ENCODE measurements at places on chromosomes 5 and 9.

- no peak for DNase-seq
Observed at GRCh38 chr5:145984072-145984471, 47.7 kb downstream of the SH3RF2 start.

DNA sequence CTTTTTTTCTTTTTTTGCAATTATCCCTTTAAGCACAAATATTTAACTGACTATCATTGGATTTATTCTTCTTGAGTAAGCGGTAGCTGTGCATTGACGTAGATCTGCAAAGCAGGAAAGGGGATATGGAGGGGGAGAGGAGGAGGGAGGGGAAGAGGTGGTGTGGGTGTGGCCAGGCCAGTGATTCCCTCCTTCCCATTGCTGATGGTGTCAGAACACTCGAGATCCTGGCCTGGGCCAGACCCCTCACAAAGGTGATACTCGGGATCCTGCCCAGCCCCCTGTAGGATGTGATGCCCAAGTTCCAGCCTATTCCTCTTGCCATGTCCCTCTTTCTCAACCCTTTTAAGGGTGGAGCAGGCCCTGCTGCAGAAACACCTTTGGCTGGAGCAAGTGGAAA, 9.9 kb downstream of the SLC36A3 start:
- no peak for DNase-seq

GRCh38 chr5:96537386-96537785, 104.3 kb upstream of the PCSK1 start:
- DNase-seq, result no peak

- no peak for DNase-seq
Observed at GRCh38 chr9:28981129-28981528, 1407.8 kb upstream of the C9orf72 start.

- no peak for DNase-seq
Observed at GRCh38 chr5:123571927-123572326, 60.0 kb downstream of the CSNK1G3 start.

GRCh38 chr9:77943057-77943456, 88.6 kb downstream of the GNAQ start:
- DNase-seq, result no peak

DNA sequence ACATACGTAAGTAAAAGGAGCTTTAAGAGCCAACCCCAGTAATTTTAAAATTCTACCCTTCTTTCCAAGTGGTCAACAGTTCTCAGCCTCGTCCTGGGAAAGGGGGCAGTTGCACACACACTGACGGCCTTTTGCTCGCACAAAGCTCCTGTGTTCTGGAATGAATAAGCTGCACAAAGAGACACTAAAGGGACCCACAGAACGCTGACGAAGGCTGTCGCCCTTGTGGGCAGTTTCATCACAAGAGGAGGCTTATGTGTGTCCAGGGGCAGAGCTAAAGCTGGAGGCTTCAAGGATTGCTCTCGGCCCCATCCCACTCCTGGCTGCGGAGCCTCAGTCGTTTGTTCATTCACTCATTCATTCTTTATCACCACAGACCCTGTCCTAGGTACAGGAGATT, 67.0 kb upstream of the NEK6 start:
- no peak for DNase-seq

- DNase-seq, result no peak
Observed at GRCh38 chr5:10120934-10121333, 128.8 kb downstream of the ATPSCKMT start.

DNA sequence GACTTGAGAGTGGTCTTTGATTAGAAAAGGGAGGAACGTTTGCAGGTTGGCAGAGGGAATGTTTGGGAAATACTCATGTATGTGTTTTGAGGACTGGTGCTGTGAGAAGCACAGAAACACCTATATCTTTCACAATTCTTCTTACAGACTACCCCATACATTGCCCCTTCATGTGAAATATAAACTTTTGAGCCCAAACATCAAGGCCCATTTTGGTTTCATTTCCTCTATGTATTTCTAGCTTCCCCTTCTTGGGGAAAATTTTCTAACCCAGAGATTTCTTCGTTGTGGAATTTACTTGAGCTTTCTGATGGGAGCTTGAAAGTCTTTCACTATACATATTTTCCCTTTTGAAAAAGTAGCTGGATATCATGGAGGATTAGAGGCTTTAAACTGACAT, 67.6 kb downstream of the FYB1 start:
- no peak for DNase-seq

- no peak for DNase-seq
Observed at GRCh38 chr9:91012933-91013841, 211.6 kb downstream of the SYK start.

- DNase-seq, result no peak
Observed at GRCh38 chr5:127871503-127872153, 168.4 kb downstream of the CCDC192 start.

DNA sequence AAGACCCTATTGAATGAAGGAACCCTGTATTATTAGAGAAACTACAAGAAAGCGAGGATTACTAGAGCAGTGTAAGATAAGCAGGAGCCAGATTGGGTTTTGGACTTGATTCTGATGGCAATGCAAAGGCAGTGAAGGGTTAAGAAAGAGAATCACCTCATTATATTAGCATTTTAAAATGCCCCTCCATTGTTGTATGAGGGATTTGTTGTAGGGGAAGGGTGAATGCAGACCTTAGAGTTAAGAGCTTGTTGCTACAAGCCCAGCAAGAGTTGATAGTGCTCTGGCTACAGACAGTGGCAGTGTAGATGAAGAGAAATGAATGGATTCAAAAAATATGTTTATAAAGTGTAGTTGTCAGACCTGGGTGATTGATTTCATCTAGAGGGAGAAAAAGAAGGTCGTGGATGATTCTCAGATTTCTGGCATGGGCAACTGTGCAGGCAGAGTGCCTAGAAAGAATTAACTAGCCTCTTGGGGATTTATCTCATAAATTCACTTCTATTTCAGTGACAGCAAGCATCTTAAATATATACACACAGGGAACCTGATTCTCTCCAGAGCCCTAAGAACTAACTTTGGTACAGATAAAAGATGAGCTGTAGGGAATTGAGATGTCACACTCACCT, 344.8 kb downstream of the ARRDC3 start:
- DNase-seq, result no peak

- no peak for DNase-seq
Observed at GRCh38 chr9:34400686-34401602, 24.2 kb upstream of the MYORG start.

DNA sequence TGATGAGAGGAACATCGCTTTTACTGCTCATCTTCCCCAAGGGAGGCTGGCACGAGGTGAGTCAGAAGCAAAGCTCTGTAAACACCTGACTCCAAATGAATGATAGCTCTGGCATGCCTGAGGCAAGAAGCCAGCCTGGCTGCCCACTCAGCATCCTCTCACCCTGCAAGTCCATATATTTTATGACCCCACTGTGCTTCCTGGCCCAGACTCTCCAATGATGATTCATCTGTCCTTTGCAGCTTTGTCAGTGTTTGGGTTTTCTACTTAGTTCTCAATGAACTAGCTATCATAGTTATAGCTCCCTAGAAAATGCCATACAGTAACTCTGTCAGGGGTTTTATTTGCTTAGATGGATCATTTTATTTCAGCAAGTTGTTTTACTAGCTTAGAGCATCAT, 52.1 kb upstream of the FSTL4 start:
- DNase-seq, result no peak

DNA sequence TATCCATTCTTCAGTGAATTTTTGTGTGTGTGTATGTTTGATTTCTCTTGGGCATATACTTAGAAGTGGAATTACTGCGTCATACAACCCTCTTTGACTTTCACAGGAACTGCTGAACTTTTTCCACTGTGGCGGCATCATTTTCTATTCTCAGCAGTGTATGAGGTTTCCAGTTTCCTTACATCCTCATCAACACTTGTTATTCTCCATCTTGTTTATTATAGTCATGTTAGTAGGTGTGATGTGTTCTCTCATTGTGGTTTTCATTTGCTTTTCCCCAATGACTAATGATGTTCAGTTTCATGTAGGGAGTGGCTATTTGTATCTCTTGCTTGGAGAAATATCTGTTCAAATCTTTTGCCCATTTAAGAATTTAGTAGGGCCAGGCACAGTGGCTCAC, 2.6 kb downstream of the ZNF79 start:
- no peak for DNase-seq

DNA sequence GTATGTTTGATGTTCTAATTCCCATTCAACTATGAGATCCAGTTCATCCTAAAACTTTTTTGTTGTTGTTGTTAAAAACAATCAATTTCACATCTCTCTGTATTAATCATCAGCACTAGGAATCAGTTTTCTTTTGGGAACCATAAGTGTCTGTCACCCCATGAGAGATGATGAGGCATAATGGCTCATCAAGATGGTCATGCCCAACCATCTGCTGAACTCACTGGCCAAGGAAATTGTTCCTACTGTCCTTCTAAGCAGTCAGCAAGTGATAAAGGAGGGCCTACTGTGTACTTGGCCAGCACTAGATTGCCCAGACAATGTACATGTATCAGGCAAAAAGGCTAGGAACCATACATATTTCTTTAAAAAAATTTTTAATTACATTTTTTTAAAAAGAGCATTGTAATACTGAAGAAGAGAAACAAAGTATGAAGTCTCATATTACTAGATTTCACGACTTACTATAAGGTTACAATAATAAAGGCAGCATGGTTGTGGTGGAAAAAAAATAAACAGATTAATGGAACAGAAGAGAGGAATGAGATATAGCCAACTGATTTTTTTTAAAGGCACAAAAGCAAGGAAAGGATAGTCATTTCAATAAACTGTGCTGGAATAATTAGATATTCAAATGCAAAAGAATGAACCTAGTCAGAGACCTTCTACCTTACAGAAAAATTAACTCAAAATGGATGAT, 458.3 kb downstream of the SPOCK1 start:
- DNase-seq, result no peak

GRCh38 chr5:181059297-181060230, 19.5 kb downstream of the BTNL9 start:
- DNase-seq, result no peak

DNA sequence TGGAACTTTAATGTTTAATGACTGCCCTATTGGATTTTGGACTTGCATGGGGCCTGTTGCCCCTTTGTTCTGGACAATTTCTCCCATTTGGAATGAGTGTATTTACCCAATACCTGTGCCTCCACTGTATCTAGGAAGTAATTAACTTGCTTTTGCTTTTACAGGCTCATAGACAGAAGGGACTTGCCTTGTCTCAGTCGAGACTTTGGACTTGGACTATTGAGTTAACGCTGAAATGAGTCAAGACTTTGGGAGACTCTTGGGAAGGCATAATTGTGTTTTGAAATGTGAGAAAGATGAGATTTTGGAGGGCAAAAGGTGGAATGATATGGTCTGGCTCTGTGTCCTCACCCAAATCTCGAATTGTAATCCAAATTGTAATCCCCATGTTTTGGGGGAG, 368.2 kb downstream of the PDE4D start:
- no peak for DNase-seq

DNA sequence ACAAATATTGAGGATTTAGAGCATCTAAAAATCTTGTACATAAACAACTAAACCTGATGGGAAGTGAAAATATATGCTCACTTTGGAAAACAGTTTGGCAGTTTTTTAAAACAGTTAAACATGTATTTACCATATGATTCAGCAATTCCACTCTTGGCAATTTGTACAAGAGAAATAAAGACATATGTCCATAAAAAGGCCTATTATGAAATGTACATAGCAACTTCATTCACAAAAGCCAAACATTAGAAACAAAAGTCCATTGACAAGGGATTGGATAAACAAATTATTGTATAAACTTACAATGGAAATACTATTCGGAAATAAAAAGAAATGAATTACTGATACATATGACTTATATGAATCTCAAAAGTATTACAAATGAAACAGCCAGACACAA, 196.2 kb upstream of the SLC24A2 start:
- DNase-seq, result no peak

DNA sequence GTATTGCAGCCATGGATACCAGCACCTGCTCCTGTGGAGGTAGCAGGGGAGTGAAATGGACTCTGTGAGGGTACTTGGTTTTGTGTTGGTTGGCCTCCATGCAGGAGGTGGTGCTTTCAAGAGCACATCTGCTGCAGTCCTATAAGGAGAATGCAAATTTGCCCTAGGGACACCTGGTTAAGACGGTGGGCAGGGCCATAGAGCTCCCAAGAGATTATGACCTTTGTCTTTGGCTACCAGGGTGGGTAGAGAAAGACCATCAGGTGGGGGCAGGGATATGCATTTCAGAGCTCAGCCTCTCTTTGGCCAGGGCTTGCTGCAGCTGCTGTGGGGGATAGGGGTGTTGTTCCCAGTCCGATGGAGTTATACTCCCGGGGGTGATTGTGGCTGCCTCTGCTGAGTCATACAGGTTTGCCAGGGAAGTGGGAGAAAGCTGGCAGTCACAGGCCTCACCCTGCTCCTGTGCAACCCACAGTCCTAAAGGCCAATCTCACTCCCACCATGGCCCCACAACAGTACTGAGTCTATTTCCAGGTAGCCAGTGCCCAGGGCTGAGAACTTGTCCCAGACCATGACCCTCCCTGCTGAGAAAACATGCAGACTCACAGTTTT, 14.0 kb upstream of the PDLIM4 start:
- DNase-seq, result no peak

GRCh38 chr9:137484551-137485315, 25.6 kb upstream of the NSMF start:
- DNase-seq, result no peak

- no peak for DNase-seq
Observed at GRCh38 chr9:95030920-95031642, 286.4 kb downstream of the FANCC start.

- DNase-seq, result no peak
Observed at GRCh38 chr9:135822374-135822755, 85.0 kb downstream of the CAMSAP1 start.

- DNase-seq, result no peak
Observed at GRCh38 chr5:141958113-141958512, at the start of gene PCDH12. PCDH12 (minus strand) TSS chr5:141958202; CDS start chr5:141957851, 351 bp downstream.

DNA sequence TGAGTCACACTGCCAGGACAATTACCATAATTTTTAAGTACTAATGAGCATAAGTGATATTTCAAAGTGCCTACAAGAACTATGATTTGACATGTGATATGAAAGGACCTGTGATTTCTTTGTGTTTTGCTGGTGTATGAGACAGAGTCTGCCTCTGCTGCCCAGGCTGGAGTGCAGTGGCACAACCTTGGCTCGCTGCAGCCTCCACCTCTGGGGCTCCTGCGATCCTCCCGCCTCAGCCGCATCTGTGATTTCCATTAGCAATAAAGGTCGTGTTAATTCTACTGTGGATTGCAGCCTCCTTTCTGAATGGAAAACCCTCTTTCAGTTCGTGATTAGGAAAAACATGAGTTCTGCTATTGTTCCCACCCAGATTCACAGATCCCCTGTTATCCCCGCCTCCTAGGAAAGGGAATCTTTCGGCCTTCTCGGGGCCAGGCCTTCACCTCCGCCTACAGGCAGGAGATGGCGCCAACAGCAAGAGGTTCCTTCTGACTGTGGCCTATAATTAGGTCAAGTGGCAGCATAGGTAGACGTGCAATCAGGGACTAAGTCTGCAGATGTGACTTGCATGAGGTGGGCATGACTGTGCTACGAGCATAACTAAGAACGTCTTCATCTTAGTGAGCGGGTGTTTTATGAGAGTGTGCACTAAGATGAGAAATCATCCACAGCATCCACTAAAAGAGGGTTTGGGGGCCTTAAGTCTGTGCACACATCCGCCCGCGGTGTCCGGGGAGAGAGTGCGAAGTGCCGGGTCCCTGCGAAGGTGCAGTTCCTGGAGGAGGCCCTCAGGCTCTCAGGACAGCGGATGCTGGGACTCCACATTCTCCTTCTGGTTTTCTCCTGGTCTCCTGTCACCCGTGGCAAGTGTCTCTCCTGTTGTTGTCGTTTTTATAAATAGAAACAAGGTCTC, 23.1 kb downstream of the TRIM7 start:
- DNase-seq, result no peak

All from AG04450 (cell line).